Effector CD8-positive, alpha-beta T cell (primary cell): ENCODE measurements at places on chromosomes 3 and 15.

DNA sequence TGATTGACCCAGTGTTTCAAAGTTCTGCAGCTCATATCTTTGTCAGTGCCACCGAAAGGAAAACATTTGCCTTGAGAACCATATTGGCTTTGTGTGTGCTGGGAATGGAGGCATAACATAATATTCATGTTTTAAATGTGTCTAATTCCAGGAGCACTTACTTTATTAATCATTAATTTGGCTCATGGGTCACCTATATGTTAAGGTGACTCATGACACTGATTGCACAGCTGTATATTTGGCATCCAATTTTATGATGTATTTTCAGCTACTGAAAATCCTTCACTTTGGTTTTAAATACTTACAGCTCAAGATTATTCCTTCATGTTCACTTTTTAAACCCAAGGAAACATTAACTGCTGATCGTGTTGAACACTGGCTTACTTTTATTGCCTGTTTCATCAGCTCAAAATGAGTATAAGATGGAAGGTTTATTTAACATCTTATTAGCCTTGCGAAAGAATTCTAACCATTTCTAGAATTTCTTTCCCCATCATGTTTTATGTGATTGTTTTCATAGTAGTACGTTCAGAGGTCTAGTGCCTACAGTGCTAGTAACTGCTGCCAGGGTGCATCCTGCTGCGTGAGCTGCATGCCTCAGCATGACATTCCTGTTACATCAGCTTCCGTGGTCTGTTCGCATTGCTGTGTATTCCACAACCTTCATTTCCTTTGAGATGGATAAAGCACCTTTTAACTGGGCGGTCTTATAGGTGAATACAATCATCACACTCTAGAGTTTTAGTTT is 63.7 kb downstream of the LRCH3 start:
- DNase-seq, result no peak

DNA sequence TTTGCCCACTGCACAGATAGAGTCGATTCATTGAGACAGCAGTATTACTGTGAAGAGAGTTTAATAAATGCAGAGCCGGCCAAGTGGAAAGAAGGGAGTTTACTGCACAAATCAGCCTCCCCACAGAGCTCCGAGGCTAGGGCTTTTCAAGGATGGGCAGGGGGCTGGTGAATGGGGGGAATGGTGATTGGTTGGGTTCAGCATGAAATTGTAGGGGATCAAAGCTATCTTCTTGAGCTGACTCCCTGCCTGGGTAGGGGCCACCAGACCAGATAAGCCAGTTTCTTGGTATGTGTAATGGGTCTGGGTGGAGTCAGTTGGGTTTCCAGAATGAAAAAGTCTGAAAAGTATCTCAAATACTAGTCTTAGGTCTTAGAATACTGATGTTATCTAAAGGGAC is 66.6 kb downstream of the SYNPR start:
- no peak for DNase-seq

DNA sequence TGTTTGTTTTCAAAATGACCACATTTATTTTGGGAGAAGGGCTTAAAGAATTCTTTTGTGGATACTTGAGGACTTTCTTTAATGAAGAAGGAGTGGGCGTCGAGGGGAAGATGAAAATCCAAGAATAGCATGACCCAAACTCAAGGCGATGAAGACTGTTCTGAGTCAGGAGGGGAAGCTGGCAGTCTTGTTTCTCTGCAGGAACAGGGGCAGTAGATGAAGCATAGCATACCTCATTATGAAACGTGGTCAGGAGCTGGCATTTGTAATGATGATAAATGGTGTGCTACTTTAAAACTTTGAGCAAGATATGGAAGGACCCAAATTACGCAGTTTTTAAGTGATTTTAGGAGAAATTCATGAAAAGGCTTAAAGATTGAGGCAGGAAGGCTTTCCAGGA is 549.0 kb downstream of the IGSF11 start:
- DNase-seq, result no peak

DNA sequence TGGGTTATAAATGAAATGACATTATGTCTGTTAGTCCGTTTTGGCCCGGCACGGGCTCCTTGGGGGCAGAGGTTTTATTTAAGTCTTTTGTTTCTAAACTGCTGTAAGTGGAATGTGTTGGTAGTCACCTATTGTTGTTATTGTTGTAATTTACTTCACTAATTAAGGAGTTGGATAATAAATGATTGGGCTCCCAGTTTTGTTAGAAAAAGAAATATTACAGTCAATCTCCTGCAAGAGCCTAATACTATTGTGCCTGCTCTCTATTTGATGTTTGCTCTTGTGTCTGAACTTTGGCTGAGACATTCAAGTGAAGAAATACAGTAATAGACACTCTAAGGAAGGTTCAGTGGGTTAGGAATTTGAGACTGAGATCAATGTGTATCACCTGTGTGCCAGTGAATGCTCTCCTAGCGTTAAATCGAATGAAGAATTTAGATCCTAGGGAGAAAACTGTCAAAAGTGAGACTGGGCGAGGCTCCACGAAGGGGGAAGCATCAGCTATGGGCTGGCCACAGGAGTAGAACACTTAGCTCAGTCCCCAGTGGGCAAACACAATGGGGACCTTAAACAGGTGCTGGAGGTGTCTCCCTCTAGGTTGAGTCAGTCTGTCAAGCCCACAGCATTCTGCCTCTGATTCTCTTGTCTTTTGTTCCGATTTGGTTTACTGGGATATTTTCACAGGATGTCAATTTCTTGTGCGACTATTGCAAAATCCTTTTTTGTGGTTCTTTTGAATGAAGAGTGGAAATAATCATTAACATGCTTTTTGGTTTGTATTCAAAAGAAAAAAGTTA is 1.2 kb downstream of the ROBO2 start:
- no peak for DNase-seq

DNA sequence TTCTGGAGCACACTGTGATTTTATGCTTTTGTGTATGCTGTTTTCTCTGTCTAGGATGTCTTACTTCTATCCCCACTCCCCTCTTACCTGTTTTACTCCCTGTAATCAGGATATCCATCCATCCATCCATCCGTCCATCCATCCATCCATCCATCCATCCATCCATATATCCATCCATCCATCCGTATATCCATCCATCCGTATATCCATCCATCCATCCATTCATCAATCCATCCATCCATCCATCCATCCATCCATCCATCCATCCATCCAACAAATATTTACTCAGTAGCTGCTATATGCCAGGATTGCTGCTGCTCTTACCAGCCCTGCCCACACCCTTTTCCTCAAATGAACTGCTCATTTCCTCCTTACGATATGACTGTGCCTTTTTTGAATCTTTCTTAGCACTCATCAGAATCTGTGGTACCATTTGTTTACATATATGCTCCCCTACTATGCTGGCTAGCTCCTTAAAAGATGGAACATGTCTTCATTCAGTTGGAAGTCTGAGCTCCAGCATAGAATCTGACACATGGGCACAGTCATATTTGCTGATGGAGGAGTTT is 35.2 kb downstream of the USP13 start:
- DNase-seq, result no peak
